ENCODE measurements at places on chromosomes 16 and 17.

GRCh38 chr17:17680477-17681186 is 626 bp upstream of the RAI1 start:
- DNase-seq: no peak

- no peak for DNase-seq
Measured at GRCh38 chr16:70162041-70162451, 11.5 kb upstream of the CLEC18C start.

DNA sequence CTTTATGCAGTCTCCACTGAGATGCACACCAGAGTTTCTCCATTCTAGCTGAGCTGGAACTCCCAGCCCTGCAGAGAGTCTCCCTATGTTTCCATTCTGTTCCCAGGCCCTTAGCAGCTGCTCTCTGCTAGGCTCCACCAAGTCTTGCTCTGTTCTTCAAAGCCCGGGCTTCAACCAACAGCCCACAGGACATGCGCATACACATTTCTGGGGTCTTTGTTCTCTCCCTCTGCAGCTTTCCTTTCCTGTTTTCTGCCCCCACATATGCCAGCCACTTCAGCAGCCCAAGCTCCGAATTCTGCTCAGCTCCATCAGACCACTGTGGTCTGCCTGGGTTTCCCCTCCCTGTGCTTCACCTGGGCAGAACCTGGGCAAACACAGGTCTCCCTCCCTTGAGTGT is 205.9 kb downstream of the CBLN1 start:
- DNase-seq: no peak

- no peak for DNase-seq
Measured at GRCh38 chr17:8481089-8481488, 45.4 kb downstream of the NDEL1 start.

DNA sequence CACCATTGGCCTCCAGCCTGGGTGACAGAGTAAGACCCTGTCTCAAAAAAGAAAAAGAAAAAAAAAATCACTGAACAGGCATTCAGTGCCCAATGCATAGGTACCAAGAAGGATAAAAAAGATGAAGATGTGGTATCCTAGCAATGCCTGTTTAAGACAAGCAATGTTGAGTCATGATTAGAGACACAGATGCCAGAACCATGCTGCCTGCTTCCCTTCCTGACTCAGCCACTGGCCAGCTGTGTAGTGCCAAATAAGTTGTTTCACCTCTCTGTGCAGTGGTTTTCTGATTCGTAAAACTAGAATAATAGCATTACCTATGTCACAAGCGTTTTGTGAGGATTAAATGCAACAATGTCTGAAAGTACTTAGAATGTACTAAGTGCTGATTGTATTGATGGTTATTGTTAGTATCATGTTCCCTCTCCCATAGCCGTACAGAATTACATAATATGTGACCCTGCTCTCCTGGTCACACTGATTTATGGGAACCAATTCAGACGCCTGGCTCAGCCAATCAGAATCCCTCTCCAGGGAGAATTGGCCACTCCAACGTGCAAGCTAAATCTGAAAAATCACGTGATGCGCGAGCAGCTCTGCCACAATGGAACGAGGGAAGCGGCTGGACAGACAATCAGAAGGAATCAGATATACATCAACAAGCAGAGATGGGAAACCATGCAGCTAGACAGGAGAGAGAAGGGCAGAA is 241.9 kb downstream of the SLC39A11 start:
- no peak for DNase-seq

DNA sequence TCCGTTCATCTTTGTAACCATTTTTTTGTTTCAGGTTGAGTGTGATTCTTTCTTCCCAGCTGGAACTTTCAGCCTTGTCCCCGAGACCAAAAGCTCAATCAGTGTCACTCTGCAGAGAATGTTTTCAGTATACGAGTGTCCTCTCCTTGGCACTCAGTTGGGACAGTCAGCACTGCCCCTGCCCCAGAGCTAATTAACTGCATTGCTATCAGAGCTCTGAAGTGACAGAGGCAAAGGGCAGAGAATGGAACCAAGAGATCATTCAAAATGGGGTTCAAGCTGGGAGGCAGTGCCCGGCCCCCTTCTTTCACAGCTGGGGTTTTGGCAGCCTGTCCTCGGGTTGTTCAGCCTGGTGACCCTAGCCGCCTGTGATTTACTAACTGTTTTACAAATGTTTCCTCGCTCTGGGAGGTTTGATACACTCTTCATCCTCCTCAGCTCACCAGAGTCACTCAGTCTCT is 195.9 kb upstream of the TBX2 start:
- no peak for DNase-seq

GRCh38 chr17:54153423-54153822 is 330.7 kb downstream of the KIF2B start:
- DNase-seq: no peak
